ENCODE measurements at places on chromosomes 1 and 21.

- peak; percentile 37 for DNase-seq
Measured at GRCh38 chr1:234230414-234230862, 142.8 kb upstream of the COA6 start.

DNA sequence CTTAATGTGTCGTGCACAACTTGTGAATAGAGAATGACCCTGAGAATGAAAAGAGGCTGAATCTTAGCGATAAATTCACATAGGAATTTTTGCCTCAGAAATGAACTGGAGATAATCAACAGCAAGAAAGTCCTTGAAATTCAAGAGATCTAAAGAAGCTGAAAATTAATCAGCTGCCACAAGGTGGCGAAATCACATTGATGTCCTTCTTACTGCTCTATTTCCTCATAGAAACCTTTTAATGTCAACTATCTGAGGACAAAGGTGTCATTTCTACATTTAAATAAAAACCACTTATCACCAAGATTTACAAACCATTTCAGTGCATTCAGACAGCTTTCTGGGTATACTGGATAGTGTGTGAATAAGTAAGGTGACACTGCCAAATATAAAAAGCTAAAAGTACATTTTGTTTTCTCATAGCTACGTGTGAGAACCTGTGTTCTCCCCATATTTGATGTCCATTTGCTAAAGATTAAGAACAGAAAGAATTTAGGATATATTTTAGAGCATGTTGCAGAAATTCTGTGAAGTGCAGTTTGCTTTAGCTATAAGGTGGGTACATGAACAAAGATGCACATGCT, 485.3 kb upstream of the PTBP2 start:
- peak; percentile 2 for DNase-seq

- DNase-seq = no peak
Measured at GRCh38 chr1:182670032-182670749, 14.2 kb downstream of the RGS8 start.

GRCh38 chr1:156503698-156504437, 3.3 kb upstream of the MEF2D start:
- no peak for DNase-seq

DNA sequence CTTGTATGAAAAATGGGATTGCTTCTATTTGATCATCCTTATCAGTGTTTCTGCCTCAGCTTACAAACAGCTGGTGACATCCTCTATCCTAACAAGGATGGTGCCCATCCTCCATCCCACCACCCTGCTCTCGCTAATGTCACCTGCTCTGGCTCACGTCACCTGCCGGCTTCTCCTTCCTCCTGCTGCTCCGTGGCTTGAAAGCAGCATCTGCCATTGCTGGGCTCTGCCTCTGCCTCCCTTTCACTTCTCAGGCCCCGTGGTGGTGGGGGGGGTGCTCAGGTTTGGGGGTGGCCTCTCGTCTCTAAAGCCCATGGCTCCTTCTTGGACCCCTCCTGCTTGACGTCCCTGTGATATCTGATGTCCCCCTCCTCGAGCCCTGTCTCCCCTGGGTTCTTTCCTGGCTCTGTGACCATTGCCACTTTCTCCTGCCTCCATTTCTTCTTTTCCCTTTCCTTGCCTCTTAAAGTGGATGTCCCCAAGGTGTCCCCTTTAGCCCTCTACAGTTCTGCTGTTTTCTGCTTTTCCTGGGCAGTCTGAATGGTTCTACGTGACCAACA, 135.5 kb upstream of the ERRFI1 start:
- no peak for DNase-seq
